ENCODE measurements at places on chromosomes 4 and X. TPM values are rescaled to one million over a fixed set of nuclear protein-coding genes. Genes with fewer than 3 reads are reported as not detected.
A peak's percentile ranks its signal among the peaks of the same experiment; 100 is the strongest.

The TXK gene
- 0.27 TPM for total RNA-seq

The MGAT4D gene
- total RNA-seq, result not detected

The IL15 gene
- 1.1 TPM for total RNA-seq

The PRKG2 gene
- total RNA-seq, result 2.3 TPM

The GATA1 gene
- total RNA-seq, result not detected

The F11 gene
- not detected for total RNA-seq

The TSPAN6 gene
- 34.5 TPM for total RNA-seq

The GAK gene
- total RNA-seq, result 49.6 TPM

The SMIM10L2A gene
- 6.8 TPM for total RNA-seq

The SOWAHB gene
- 2.5 TPM for total RNA-seq

GRCh38 chr4:84639145-84639544 lies 56.2 kb downstream of the CDS1 start:
- DNase-seq, result no peak

DNA sequence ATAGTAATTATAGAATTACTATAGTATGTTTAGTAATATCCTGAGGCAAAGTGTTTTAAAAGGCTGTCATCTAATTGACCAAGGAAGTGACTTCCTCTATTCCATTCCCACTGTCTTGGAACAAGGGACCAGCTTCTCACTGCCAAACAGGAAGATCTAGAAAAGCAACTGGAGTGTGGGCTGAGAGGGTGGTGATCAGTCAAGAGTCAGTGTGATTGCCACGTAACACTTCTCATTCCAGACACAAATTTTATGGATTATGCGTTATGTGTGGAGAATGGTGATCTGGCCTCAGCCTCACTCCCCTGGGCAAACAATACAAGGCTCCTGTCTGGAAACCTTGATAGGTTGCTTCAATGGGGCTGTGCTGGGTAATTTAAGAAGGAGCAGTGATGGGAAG lies 60.0 kb downstream of the RRAGB start:
- DNase-seq, result no peak

- no peak for DNase-seq
Measured at GRCh38 chrX:45852884-45853283, 652.2 kb upstream of the DIPK2B start.

GRCh38 chr4:94978904-94979303 lies 221.1 kb downstream of the BMPR1B start:
- DNase-seq, result no peak

- no peak for DNase-seq
Measured at GRCh38 chr4:163744861-163745260, 250.4 kb downstream of the TMA16 start.

- DNase-seq, result no peak
Measured at GRCh38 chr4:29319663-29320340, 1400.4 kb upstream of the PCDH7 start.

- no peak for DNase-seq
Measured at GRCh38 chr4:85793233-85793585, 318.3 kb downstream of the ARHGAP24 start.

DNA sequence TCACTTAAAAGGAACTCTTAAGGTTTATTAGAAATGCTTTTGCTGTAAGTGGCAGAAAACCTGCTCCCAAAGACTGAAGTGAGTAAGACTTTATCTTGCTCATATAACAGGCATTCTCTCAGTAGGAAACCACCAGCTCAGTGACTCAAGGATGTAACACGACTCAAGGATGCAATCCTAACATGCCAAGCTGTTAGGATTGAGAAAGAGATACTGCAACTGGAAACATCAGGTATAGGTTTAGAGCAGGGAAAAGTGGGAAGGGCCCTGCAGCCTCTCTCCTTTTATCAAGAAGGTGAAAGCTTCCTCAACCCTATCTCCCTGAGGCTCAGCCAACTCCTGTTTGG lies 11.9 kb upstream of the SLC9A7 start:
- DNase-seq, result no peak

- DNase-seq, result peak; percentile 25
Measured at GRCh38 chr4:85741381-85741780, 266.4 kb downstream of the ARHGAP24 start.

GRCh38 chrX:125404667-125405160 lies 85.0 kb downstream of the TEX13C start:
- no peak for DNase-seq

- no peak for DNase-seq
Measured at GRCh38 chr4:147582386-147583060, 34.7 kb upstream of the TMEM184C start.

DNA sequence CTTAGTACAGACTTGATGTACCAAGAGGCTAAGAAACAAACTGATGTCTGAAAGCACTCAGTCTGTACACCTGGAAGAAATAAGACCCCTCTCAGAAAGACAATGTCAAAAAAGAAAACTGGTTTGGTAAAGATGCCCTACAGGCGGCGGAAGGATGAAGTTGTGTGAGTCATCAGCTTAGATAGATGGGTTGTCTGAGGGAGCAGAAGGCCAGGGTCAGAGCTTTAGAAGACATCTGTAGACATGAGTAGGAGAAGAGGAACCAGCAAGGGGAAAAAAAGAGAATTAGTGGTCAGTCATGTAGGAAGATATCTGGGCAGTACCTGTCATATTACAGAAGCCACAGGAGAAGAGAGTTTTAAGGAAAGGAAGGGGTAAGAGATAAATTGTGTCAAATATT lies 8.3 kb downstream of the SRPX2 start:
- no peak for DNase-seq

- no peak for DNase-seq
Measured at GRCh38 chr4:150229520-150229919, 151.3 kb downstream of the DCLK2 start.

GRCh38 chrX:38313190-38313589 lies 14.1 kb downstream of the RPGR start:
- no peak for DNase-seq

- no peak for DNase-seq
Measured at GRCh38 chr4:48778431-48779094, 1.5 kb downstream of the FRYL start.

DNA sequence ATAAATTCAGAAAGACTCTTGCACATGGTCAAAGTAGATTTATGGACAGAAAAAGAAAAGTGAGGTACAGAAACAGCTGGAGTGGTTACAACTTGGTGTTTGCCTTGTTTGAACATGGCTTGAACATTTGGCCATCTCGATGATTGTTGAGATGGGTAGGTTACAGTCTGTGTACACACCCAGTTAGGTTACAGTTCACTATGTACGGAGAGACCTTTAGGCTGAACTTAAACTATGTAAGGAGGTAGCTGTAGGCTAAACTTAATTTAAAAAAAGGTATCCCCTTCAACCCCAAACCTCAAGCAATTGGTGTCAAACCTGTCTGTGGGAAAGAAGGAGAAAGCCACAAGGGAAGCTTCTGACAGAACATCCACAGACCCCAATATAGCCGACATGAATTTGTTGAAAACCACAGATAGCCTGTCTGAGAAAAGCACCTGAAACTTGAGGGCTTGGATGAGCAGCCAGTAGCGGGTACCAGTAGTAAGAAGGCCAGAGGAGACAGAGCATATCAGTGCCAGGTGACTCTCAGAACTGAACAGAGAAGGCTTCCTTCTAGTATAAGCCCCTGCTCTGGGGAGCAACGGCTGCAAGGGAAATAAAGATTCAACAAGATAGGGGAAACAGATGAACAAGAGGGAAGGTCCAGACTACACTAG lies 247.9 kb upstream of the GALNTL6 start:
- no peak for DNase-seq

DNA sequence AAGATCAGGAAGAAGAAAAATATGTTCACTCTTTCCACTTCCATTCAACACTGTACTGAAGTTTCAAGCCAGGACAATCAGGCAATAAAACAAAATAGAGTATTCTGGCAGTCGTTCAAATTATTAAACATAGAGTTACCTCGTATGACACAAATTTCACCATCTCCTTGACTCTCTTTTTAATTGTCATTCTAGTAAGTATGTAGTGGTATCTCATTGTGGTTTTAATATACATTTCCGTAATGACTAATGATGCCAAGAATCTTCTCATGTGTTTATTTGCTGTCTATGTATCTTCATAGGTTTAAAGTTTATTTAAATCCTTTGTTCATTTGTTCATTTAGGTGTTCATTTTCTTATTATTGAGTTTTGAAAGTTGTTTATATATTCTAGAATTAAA lies 352.2 kb downstream of the IDS start:
- DNase-seq, result no peak

- no peak for DNase-seq
Measured at GRCh38 chr4:115851918-115852766, 738.7 kb upstream of the NDST4 start.

DNA sequence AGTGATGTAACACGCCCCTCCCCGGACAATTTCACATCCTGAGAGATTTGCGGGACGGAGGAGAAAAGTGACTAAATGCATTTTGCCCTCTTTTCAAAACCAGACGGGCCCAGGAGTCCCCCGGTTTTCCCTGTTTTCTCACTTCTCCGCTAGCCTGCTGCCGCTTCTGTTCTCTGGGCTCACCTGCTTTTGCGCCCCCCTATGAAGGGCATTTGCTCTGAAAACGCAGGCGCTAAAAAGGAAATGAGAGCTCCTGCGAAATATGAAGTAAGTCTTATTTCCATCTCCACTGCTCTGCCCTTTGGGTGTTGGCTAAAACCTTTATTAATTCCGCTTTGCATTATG lies 613 bp upstream of the TMEM47 start:
- DNase-seq, result no peak

- DNase-seq, result no peak
Measured at GRCh38 chr4:79121875-79122358, 182.7 kb upstream of the PAQR3 start.

- DNase-seq, result no peak
Measured at GRCh38 chrX:68179355-68179754, 253.9 kb downstream of the OPHN1 start.

GRCh38 chr4:162408309-162408708 lies 244.5 kb upstream of the FSTL5 start:
- DNase-seq, result peak; percentile 3

Data from cerebellum (tissue), 4 donors.